ENCODE measurements at places on chromosomes 6 and 20.

GRCh38 chr6:87182940-87183339 is 27.6 kb downstream of the ZNF292 start:
- no peak overlapping the region for H3K27ac ChIP-seq
- no peak for DNase-seq
- H3K4me3 ChIP-seq: no peak overlapping the region
- H3K4me1 ChIP-seq: 0 out of 2 replicates have a peak, but pooled peaks cover 2% of the 10 kb centered on the region
- no peaks in the 10 kb centered on the region for H3K36me3 ChIP-seq

GRCh38 chr6:39634646-39635341 is 90.4 kb downstream of the KIF6 start:
- DNase-seq: no peak
- no peaks in the 10 kb centered on the region for H3K27me3 ChIP-seq
- no peak overlapping the region for H3K27ac ChIP-seq
- no peaks in the 10 kb centered on the region for H3K4me1 ChIP-seq
- no peak overlapping the region for H3K4me3 ChIP-seq
- no peaks in the 10 kb centered on the region for H3K36me3 ChIP-seq

DNA sequence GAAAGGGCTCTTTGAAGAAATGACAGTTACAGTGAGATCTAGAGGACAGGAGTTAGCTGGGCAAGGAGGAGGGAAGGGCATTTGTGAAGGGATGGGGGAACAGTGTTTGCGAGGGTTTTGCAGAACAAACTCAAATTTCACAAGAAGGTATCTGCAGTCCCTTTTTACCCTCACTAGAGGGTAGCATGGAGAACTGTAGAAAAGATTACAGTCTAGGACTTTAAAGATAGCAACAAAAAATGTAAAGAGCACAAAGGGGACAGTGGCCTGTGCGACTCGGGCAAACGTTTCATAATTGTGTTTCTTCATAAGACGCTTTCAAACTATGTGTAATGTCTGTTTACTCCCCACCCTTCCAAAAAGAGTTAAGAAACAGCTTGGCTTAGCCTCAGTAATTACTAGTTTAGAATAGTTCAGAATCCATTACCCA is 21.2 kb upstream of the ASXL1 start:
- H3K4me3 ChIP-seq: no peak overlapping the region
- H3K4me1 ChIP-seq: no peaks in the 10 kb centered on the region
- H3K27me3 ChIP-seq: no peaks in the 10 kb centered on the region

GRCh38 chr6:117156741-117157140 is 108.6 kb upstream of the VGLL2 start:
- no peak overlapping the region for H3K4me3 ChIP-seq
- DNase-seq: no peak
- no peaks in the 10 kb centered on the region for H3K27me3 ChIP-seq
- no peaks in the 10 kb centered on the region for H3K36me3 ChIP-seq
- H3K4me1 ChIP-seq: no peaks in the 10 kb centered on the region

GRCh38 chr6:108969776-108970175 is 121.6 kb downstream of the ARMC2 start:
- DNase-seq: no peak
- H3K27me3 ChIP-seq: no peaks in the 10 kb centered on the region
- no peak overlapping the region for H3K4me3 ChIP-seq
- no peaks in the 10 kb centered on the region for H3K36me3 ChIP-seq

DNA sequence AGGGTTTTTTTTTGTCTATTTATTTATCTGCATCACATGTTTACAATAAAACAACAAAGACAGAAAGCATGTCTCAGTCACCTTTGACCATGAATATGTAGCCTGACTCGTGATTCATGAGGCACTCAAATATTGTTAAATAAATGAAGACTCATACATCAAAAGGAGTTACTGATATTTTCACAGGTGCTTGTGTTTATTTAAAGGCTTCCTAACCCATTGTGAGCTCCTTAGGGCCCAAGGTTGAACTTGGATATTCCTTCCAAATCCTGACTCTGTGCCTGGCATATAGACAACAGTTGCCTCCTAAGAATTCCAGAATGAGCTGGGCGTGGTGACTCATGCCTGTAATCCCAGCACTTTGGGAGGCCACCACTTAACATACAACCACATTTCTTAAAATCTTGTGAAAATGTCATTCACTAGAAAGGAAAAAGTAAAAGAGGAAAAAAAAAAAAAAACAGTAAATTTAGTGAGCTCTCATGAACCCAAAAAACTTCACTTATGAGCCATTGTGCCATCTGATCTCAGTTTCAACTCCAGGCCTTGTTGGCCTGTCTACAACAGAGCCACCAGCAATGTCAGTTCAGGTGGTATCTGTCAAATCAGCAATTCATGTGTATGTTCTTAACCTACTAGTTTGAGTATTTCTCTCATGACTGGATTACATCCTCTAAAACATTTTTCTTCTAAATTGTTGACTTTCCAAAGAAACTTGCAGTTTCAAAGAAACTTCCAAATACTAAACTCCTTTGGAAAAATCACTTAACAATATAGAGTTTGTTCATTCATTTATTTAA is 162.7 kb upstream of the MARCKS start:
- H3K4me3 ChIP-seq: no peak overlapping the region
- no peaks in the 10 kb centered on the region for H3K27me3 ChIP-seq
- no peaks in the 10 kb centered on the region for H3K36me3 ChIP-seq
- H3K4me1 ChIP-seq: no peaks in the 10 kb centered on the region
- H3K27ac ChIP-seq: no peak overlapping the region

- no peak overlapping the region for H3K4me3 ChIP-seq
- no peak for DNase-seq
- 0 out of 2 replicates have a peak, but pooled peaks cover 3% of the 10 kb centered on the region for H3K27me3 ChIP-seq
- H3K36me3 ChIP-seq: no peaks in the 10 kb centered on the region
- no peaks in the 10 kb centered on the region for H3K4me1 ChIP-seq
These were observed 137.1 kb upstream of the OLIG3 start for GRCh38 chr6:137631323-137631722.

DNA sequence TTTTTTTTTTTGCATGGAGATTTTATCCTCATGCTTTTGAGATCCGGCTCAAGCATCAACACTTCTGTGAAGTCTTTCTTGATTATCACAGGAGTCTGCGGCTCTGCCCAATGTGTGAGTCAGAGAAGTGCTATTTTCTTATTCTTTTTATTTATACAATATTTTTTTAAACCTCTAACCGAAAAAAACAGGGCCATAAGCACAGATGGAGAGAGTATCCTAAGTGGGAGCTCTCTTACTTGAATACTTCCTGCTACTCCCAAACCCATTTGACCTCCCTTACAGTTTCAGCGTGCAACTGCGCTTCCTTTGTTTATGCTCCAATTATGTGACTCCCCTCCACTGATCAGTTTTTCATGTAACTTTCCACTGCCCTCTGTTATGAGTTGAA is 8.7 kb upstream of the ATXN1 start:
- DNase-seq: no peak
- H3K36me3 ChIP-seq: no peaks in the 10 kb centered on the region
- H3K4me1 ChIP-seq: peaks cover 60% of the 10 kb centered on the region
- H3K27me3 ChIP-seq: no peaks in the 10 kb centered on the region
- H3K4me3 ChIP-seq: no peak overlapping the region
- H3K27ac ChIP-seq: peak overlapping the region; percentile 93
